ENCODE measurements at places on chromosomes 5 and 9.

GRCh38 chr5:79172269-79172668 lies 60.7 kb downstream of the BHMT start:
- no peak for DNase-seq

GRCh38 chr9:85599540-85600105 lies 142.1 kb downstream of the AGTPBP1 start:
- no peak for DNase-seq

GRCh38 chr5:67878933-67879332 lies 336.6 kb upstream of the PIK3R1 start:
- no peak for DNase-seq

- DNase-seq, result no peak
Observed at GRCh38 chr9:13555989-13556500, 276.6 kb upstream of the MPDZ start.

GRCh38 chr9:92160786-92161185 lies 45.6 kb upstream of the SPTLC1 start:
- DNase-seq, result no peak

DNA sequence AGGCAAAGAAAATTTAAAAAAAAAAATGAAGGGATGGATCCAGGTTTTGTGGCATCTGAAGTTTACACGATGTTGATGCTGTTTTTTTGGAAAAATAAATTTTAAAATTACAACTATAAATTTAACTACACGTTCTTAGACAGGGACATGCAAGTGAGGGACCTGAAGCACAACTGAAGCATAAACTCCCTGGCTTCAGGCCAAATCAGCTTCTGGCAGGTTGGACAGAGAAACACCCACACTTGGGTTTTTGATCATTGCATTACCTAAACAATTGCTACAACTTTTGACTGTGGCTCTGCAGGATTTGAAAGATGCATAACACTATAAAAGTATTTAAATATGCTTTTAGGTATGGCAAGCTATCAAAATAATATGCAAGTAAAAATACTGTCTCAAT lies 1318.3 kb upstream of the DMAC1 start:
- DNase-seq, result no peak

GRCh38 chr5:91187032-91187431 lies 196.1 kb downstream of the ARRDC3 start:
- DNase-seq, result no peak

- DNase-seq, result no peak
Observed at GRCh38 chr9:121120386-121120785, 45.6 kb downstream of the CNTRL start.

- DNase-seq, result no peak
Observed at GRCh38 chr9:125227761-125228160, 13.4 kb downstream of the HSPA5 start.

DNA sequence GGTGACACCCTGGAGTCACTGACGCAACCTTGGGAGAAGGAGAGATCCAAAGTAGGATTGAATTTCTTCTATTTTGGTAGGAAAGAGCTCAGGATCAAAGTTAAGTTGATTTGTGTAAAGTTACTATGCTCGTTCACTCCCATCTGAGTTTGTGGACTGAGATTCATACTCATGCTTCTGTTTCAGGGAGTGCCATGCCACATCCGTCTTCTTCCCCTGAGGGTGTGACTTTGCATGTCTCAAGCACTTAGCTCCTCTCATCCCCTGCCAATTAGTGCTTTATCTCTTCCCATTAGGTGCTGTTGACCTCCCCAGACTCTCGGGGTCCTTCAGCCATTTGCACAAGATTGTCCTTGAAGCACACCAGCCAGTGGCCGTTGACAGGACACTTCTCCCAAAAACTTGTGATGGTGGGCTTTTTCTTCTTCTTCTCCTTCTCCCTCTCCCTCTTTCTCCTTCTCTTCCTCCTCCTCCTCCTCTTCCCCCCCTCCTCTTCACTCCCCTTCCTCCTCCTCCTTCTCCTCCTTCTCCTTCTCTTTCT lies 232.2 kb upstream of the KLF4 start:
- no peak for DNase-seq

DNA sequence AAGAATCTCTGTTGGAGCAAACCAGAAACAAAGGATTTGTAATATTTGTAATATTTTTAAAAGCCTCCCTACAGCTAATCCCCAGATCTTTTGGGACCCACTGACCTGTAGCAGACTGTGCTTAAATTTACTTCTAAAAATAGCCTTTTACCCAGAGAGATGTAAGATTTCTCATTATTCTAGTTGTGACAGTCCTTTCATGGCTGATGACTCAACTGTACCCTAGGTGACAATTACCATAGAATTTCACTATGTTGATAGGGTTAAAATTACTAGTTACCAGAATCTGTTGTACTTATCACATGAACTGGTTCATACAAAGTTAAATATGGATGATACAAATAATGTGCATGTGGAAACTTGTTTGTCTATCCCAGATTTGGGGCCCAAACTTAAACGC lies 543.9 kb upstream of the SEMA6A start:
- no peak for DNase-seq

DNA sequence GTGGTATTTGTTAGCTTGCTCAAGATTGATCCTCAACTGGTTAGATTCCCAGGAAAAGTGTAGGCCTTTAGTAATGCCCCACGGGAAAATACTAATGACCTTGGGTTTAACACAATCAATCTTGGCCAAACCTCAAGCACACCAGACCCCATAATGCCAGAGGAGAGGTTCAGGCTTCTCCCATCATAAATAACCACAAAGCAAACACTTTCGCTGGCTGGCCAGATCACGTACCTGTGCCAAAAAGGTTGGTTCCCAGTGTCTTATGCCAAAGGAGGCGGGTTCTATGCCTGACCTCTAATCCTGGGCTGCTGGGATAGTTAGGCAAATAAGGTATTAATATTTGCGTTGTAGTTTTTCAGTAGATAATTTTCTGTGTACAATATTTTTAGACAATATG lies 379.2 kb upstream of the CDH18 start:
- DNase-seq, result no peak

GRCh38 chr9:7297521-7297920 lies 502.1 kb downstream of the DMAC1 start:
- DNase-seq, result no peak

- no peak for DNase-seq
Observed at GRCh38 chr5:168106008-168106761, 185.3 kb upstream of the WWC1 start.

DNA sequence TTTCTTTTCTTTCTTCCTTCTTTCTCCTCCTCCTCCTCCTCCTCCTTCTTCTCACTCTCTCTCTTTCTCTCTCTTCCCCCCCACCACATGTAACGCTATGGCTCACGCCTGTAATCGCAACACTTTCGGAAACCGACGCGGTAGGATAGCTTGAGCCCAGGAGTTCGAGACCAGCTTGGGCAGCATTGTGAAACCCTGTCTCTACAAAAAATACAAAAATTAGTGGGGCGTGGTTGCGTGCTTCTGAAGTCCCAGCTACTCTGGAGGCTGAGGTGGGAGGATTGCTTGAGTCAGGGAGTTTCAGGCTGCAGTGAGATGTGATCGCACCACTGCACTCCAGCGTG lies 736 bp upstream of the GLDC start:
- DNase-seq, result no peak

- no peak for DNase-seq
Observed at GRCh38 chr9:69323861-69324260, 1.2 kb upstream of the ENTREP1 start.

DNA sequence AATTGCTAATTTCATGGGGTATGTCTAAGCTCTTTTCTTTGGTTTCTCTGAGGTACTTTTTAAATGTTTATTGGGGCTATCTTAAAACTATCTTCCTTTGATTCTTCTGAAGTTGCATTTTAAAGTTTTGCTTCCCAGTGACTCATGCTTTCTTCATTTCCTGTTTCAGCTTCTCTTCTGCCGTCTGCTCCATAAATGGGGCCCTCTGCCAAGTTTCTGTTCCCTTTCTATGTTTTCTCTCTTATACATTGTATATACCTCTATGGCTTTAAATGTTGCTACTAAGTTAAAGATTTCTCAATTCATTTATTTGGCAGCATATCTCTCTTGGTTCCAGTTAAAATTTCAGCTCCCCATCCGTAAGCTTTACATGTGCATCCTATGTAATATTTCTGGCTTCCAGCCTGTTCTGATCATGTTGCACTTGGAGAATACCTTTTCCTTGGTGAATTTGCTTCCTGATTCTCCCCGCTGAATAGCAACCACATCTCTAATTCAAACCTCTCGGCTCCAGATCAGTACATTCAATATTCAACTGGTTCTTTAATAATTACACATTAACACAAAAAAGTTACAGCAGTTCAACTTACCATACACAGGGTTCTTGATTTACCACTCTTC lies 125.3 kb downstream of the ST8SIA4 start:
- DNase-seq, result no peak

DNA sequence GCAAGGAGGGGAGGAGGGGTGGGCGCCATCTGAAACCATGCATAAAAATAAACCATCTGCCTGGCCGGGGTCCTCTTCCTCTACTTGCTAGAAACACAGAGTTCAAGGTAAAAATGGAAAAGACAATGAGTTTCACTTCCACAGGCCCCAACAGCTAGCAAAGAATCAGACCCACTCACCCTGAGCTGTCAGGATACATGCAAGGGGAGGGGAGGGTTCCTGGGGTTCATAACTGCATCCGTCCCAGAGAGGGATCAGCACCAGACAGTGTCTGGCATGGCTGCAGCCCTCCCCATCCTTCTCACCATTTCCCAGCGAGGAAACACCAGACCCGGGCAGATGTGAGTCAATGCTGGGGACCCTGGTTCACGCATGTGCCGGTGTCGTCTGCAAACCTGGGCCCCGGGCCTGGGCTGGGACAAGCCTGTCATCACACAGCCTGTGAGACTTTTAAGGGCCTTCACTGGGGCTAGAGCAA lies 55.4 kb downstream of the SEMA4D start:
- DNase-seq, result no peak

GRCh38 chr9:129382281-129383018 lies 204.4 kb upstream of the IER5L start:
- DNase-seq, result no peak

- DNase-seq, result no peak
Observed at GRCh38 chr5:171122372-171122771, 186.7 kb upstream of the TLX3 start.

GRCh38 chr5:130126746-130127145 lies 222.5 kb downstream of the CHSY3 start:
- DNase-seq, result no peak

- DNase-seq, result no peak
Observed at GRCh38 chr5:111680737-111681413, 76.1 kb downstream of the NREP start.

GRCh38 chr5:160747987-160748386 lies 104.0 kb downstream of the ATP10B start:
- no peak for DNase-seq
